ENCODE measurements at places on chromosomes 12 and 14.

- no peak for DNase-seq
Measured at GRCh38 chr12:111038077-111038476, 117.7 kb upstream of the MYL2 start.

GRCh38 chr14:104383088-104383995, 196.2 kb upstream of the C14orf180 start:
- DNase-seq = no peak

- DNase-seq = no peak
Measured at GRCh38 chr14:36556811-36557433, 25.5 kb downstream of the NKX2-8 start.

- DNase-seq = no peak
Measured at GRCh38 chr12:15829255-15829654, 40.1 kb upstream of the EPS8 start.

GRCh38 chr12:131092901-131093603, 139.3 kb downstream of the ADGRD1 start:
- DNase-seq = peak; percentile 35

DNA sequence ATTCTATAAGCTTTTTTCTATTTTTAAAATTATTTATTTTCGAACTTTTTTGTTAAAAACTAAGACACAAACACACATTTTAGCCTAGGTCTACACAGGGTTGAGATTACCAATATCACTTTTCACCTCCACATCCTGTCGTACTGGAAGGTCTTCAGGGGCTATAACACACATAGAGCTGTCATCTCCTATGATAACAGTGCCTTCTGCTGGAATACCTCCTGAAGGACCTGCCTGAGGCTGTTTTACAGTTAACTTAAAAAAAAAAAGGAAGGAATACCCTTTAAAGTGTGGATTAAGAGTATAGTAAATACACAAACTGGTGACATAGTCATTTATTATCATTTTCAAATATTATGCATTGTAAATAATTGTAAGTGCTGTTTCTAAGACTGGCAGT, 43.0 kb downstream of the RASSF8 start:
- DNase-seq = no peak

DNA sequence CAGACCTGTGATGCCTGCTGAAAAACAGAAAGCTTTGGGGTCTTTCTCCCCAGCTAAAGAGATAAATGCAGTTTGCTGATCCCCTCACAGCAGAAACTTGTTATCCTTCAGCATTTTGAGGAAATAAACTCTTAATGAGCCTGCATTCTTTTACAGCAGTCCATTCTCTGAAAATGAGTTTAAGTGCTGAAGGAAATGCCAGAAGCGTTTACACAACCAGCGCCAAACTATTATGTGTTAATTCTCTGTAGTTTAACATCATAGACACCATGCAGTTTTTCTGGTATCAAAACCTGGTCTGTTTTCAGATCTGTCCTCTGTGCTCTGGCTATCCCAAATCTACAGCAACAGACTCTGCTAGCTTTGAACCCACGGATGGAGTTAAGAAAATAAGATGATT, 291.3 kb downstream of the NPAS3 start:
- DNase-seq = no peak
